ENCODE measurements at places on chromosomes 13 and 19. TPM values are rescaled to one million over a fixed set of nuclear protein-coding genes. Genes with fewer than 3 reads are reported as not detected.

DNA sequence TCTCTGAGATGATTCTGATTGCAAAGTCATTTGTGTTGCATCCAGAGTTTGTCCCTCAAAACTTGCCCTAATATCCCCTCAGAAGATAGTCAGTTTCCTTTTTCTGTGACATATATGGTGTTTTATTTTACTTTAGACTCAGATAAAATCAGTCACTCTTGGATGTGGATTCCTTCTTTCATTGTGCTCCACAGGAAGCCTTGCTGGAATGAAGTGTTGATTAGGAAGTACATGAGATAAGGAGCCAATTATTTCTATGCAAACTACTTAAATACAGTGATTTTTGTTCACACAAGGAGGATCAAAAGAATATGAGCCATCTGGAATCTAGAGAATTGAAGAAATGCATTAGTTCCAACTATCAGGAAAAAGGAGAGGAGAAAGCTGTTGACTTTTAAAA lies 107.6 kb upstream of the RXFP2 start:
- DNase-seq, result no peak

- DNase-seq, result no peak
Observed at GRCh38 chr19:42985588-42985987, 40.7 kb downstream of the PSG11 start.

GRCh38 chr13:101412076-101412475 lies 4.2 kb downstream of the NALCN start:
- DNase-seq, result no peak

DNA sequence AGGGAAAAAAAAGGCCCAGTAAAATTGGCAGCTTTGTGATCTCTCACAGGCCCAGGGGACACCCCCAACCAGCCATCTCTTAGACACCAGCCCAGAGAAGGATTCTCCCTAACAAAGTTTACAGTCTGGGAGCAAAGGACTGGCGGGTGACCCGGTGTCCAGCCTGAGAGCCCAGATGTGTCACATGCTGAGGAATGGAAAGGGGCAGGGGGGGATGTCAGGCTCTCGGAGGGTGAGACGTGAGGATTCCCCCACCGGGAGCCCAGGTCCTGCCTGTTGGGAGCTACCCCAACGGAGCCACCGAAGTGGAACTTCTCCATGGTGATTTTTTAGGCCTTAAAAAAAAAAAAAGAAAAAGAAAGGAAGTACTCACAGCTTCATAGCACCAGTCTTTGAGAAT lies 4.8 kb upstream of the CTXN1 start:
- DNase-seq, result no peak

GRCh38 chr13:110397436-110398115 lies 90.5 kb downstream of the COL4A2 start:
- DNase-seq, result no peak

DNA sequence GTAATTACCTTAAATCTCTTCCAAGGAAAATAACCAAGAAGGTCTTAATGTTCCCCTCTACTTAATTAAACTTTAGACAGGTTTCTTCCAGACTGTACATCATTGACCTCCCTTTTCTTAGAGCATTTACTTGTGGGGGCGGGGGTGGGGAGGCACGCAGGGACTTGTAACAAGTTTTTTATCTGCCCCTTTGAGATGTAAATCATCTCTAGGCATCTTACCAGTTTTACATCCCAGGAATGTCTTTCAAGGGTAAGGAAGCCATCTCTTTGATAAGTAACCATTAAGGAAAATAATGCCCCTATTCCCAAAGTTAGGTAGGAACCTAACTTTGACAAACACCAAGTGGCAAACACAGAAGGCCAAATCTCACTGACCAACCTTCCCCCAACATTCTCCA lies 528.6 kb downstream of the SUCLA2 start:
- no peak for DNase-seq

GRCh38 chr19:14361824-14362223 lies 19.4 kb upstream of the ADGRE5 start:
- DNase-seq, result no peak

DNA sequence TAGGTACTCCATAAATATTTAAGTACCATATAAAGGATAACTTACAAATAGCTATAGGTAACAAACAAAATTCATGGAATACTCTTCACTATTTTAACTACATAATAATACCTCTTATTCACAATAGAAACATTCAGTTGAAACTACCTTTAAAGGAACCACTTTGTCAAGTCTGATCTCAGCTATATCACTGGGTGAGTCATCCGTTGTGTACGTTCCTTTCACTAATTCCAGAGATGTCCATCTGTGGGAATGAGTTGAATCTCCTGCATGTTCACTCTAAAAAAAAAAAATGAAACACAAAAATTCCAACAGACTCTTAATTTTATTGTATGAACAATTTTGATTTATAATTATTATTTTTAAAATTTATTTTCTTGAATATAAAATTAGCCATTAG lies 149.4 kb upstream of the FBXL3 start:
- peak; percentile 9 for DNase-seq

GRCh38 chr19:768424-768823 lies 17.5 kb downstream of the MISP start:
- DNase-seq, result peak; percentile 83

DNA sequence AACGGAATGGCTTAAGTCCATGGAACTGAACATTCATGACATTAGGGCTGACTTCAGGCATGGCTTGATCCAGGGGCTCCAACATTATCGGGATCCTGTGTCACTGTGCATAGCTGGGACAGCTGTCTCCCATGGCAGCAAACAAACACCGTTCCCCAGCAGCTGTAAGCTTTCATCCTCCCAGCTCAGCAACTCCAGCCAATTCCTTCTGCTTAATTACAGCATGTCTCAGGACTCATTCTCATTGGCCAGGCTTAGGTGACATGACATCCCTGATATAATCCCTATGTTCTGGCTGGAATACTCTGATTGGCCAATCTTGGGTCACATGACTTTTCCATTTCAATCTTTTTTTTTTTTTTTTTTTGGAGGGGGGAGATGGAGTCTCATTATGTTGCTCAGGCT lies 10.9 kb upstream of the TLE5 start:
- peak; percentile 18 for DNase-seq

GRCh38 chr13:26017932-26018665 lies 33.7 kb downstream of the SHISA2 start:
- no peak for DNase-seq

HIPK4 gene
- total RNA-seq, result not detected

FCHO1 gene
- 1.5 TPM for total RNA-seq

C19orf67 gene
- not detected for total RNA-seq

CD22 gene
- 2.9 TPM for total RNA-seq

SLC7A10 gene
- total RNA-seq, result not detected

ZSCAN4 gene
- not detected for total RNA-seq

Measured in kidney epithelial cell (primary cell).